ENCODE measurements at places on chromosomes 2 and 18.

DNA sequence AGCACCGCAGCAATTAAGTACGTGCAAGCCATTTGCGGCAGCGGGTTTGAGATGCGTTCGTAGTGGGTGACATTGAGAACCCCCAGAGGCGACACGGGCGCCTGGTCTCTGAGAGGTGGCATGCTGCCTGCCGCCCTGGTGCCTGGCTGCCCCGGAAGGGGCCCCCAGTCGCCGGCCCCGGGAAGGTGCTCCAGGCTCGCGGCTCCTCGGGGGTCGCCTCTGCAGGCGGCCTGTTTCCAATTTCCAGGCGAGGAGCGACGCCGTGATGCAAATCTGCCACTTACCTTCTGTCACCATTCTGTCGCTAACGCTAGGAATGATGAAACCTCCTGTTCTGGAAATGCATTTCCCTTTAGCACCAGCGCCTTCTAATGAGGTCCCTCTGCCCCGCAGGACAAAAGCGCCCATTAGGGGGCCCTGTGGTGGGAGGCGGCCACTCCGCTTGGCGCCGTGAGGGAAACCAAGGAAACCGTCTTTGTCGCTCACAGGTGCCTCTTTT is 13.0 kb downstream of the KIF5C start:
- no peak for DNase-seq

- DNase-seq: no peak
These were observed 2.2 kb downstream of the MYT1L start for GRCh38 chr2:2328848-2329247.

- DNase-seq: peak; percentile 81
These were observed 267.8 kb upstream of the TRIB2 start for GRCh38 chr2:12448846-12449505.

DNA sequence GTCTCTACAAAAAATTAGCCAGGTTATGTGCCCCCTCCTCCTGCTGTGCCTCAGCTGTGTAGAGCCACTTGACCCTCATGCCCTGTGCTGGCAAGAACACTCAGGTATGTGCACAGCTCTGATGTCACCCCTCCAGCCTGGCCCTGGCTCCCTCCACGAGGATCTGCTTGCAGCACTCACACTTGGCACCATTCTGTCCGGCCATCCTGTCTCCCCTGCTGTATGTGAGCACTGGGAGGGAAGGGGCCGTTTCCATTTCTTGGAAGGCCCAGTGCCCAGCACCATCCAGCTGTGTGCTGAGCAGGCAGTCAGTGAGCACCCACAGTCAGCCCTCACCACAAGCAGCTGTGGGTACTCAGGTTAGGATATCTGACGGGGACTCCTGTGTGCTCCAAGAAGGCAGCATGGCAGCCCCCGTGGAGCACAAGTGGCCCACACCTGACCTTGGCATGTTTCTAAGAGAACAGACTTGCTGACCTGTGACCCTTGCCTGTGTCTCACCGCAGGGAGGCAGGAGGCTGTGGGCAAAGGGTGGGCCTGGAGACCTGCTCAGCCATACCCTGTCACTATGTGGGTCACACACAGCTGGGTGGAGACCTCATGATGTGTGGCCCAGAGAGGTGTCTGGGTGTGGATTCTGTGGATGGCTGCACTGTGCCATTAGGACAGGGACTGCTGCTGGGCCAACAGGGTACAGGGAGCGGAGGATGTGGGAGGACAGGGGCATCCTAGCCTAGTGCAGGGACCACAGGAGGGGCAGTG is 31.5 kb downstream of the USP34 start:
- no peak for DNase-seq

DNA sequence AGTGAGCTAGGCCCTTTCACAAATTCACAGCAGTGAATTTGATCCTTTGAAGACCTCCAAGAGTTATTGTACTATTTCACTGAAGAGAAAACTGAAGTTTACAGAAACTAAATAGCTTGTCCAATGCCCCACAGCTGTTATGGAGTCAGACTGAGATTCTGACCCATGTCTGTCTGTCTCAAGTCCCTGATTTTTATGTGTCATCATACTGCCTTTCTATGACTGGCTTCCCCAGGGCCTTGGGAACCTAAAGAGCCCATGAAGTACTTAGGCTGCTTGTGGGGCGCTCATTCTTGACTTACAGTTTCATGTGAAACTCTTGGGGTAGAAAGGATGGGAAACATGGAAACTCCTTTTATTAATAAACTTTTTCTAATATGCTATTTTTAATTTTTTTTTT is 107.7 kb downstream of the ATL2 start:
- DNase-seq: peak; percentile 24

DNA sequence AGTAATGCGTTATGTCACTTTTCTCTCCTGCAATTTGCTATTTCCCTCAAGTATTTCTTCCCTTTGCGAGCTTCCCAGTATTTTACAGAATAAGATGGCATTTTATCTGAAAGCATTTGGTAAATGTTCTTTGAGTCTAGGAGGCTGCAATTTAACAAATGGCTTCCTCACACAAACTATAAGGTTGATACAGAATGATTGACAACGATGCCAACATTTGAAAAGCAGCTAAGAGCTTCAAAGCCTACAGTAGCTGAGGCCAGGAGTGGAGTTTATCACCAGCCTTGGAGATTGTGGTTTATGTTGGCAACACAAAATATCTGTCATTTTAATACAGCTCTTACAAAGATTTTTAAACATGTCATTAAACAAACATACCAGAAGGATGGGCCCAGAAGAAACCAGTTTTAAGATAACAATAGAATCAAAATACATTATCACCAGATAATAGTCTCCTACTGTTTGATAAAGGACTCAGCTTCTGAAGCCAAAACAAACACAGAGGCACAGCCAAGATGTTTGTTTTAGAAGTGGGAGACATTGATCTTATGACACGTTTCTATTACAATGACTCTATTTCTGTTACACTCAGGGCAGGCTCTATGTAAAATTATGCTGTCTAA is 711.4 kb upstream of the ACVR2A start:
- no peak for DNase-seq

GRCh38 chr18:79394534-79395307 is 1.0 kb upstream of the NFATC1 start:
- DNase-seq: peak; percentile 70
